ENCODE measurements at places on chromosomes 16 and 17.
A peak's percentile ranks its signal among the peaks of the same experiment; 100 is the strongest.

GRCh38 chr16:1990351-1991134, 773 bp downstream of the SYNGR3 start:
- DNase-seq, result peak; percentile 64

- no peak for DNase-seq
Observed at GRCh38 chr17:28911411-28912045, 8.6 kb upstream of the DHRS13 start.

DNA sequence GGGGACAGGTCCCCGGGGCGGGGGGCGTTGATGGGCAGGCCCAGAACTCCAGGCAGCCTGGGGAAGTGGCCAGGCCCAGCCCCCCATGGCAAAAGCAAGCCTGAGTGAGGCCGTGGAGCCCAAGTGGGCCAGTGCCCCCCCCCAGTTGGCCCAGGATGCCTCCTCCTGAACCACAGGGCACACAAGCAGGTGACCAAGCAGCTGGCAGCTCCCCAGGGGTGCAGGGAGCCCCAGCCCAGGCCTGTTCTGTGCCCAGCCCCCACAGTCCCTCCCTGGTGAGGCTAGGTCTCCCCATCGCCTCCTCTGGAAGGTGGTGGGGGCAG, 38.2 kb upstream of the PVALEF start:
- DNase-seq, result no peak

GRCh38 chr16:75238132-75238852, 13.1 kb downstream of the BCAR1 start:
- DNase-seq, result peak; percentile 8

DNA sequence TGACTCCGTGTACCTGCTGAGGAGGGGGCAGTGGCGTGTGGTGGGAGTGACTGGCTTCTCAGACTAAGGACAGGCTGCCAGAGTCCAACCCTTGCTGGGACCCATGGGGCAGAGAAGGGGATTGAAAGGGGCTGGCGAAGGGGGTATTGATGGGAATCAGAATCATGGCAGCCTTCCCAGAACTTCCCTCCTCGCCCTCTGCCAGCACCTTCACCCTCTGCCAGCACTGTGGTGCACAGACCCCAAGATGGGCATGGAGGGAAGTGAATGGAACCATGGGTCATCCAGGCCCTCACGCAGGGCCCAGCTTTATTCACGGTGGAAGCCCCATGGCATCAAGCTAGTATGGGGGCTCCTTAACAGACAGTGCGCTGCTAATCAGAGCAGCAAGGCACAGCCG, 76.8 kb downstream of the IRX5 start:
- DNase-seq, result no peak

- DNase-seq, result no peak
Observed at GRCh38 chr17:74015990-74016389, 187.5 kb upstream of the RPL38 start.

GRCh38 chr17:66548659-66549310, 246.4 kb downstream of the PRKCA start:
- DNase-seq, result no peak

DNA sequence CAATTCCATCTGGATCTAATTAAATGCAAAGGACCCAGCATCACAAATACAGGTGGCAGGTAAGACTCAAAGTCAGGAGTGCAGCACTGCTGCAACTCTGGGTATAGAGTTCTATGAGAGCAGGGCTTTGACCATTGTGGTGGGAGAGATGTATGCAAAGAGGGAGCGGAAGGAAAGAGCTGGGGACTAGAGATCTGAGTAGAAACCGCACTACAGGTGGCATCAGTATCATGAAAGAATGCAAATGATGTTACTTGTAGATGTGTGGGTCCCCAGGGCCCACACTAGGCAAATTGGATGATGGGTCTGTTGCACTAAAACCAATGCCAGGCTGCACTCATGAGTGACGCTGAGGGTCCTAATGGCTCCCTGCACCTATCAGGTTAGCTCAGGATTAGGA, 287.1 kb upstream of the ASIC2 start:
- no peak for DNase-seq

DNA sequence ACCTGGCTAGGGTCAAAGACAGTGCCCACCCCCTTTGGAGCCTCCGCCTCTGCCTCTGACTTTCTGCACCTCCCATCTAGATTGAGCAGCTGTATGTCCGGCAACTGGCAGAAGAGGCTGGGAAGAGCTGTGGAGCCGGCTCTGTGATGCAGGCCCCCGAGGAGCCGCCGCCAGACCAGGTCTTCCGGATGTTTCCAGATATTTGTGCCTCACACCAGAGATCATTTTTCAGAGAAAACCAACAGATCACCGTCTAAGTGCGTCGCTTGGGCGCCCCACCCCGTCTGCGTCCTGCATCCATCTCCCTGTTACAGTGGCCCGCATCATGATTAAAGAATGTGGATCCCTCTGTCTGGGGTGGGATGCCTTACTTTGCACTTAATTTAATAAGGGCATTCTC, 22.1 kb downstream of the IRF8 start:
- DNase-seq, result no peak

- DNase-seq, result no peak
Observed at GRCh38 chr16:11093572-11094074, 149.3 kb downstream of the CLEC16A start.

DNA sequence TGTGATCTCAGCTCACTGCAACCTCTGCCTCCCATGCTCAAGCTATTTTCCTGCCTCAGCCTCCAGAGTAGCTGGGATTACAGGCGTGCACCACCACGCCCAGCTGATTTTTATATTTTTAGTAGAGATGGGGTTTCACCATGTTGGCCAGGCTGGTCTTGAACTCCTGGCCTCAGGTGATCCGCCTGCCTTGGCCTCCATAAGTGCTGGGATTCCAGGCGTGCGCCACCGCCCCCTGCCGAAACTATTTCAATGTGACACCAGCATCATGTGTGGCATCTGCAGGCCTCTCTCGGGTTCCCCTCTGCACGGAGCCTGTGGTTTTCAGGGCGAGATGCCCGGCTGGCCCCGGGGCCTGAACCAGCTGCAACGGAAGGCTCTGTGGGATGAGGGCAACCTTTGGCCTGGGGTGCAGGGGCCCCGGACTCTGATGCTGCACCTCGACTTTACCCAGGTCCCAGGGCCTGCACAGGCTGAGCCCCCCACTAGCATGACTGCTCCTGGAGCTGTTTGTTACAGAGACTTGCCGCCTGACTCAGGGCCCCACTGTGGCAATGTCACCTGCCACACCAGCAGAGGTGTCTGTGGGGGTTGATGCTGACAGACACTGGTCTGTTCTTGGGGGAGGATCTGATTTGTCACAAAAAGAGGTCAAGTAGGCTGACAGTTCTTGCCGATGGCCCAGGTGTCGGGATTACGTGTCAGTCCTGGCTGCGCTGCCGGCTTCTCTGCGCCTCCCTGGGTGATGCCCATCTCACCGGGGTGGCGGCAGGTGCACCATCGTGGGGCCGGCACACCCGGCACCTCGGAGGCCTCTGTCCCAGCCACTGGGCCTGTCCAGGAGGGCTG, 8.6 kb upstream of the TEX19 start:
- DNase-seq, result no peak

DNA sequence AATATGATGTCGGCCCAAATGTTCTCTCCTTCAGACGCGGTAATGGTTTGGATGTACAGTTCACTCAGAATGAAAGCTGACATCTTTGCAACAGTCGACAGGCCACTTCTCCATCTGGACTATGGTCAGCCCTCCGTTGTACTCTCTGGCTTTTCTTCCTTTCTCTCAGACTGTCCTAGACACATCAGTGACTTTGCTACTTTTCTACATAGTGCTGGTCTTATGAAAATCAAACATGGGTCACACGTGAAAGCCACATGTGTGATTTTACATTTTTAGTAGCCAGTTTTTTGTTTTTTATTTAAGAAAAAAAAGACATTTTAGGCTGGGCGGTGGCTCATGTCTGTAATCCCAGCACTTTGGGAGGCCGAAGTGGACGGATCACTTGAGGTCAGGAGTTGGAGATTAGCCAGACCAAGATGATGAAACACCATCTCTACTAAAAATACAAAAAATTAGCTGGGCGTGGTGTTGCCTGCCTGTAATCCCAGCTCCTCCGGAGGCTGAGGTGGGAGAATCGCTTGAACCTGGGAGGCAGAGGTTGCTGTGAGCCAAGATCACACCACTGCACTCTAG, 644.1 kb downstream of the KCNJ2 start:
- DNase-seq, result no peak

Data from NCI-H1417 (cell line).